Stimulated activated CD4-positive, alpha-beta T cell treated with anti-CD3 and anti-CD28 coated beads, Interleukin-1b, Interleukin-23, amount 100 ng/mL, for 1 hour (primary cell): ENCODE measurements at places on chromosomes 4 and X.

GRCh38 chr4:121472937-121473721 is 92.3 kb upstream of the QRFPR start:
- DNase-seq: no peak

DNA sequence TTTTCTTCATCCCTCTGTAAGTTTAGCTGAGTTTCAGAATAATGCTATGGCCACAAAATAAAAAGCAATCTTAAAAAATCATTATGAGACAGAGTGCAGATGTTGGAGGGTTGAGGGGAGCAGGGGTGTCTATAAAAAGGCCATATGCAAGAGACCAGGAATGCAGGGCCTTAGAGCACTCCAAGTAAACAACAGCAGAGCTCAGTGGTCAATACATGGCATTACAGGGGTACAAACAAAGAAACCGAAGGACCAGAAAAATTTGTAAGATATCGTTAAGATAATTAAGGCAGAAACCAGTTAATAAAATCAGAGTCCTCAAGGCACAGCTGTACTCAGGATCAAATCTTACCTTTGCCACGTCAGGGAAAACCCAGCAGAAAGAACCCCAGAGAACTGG is 28.4 kb upstream of the NDST3 start:
- DNase-seq: no peak

GRCh38 chrX:37509349-37509748 is 62.1 kb upstream of the LANCL3 start:
- no peak for DNase-seq

GRCh38 chr4:8093587-8094274 is 64.9 kb downstream of the ABLIM2 start:
- no peak for DNase-seq

DNA sequence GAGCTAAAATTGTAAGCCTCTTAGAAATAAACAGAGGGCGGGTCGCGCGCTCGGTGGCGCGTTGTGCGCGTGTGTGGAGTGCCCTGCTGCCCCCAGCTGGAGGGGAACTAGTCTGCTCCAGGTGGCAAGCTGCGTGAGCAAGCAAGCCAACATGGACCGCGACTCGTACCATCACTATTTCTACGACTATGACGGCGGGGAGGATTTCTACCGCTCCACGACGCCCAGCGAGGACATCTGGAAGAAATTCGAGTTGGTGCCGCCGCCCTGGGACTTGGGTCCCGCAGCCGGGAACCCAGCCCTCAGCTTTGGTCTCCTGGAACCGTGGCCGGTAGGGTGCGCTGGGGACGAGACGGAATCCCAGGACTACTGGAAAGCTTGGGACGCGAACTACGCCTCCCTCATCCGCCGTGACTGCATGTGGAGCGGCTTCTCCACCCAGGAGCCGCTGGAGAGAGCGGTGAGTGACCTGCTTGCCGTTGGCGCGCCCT is 66.1 kb downstream of the DNAAF6 start:
- no peak for DNase-seq
